ENCODE measurements at places on chromosomes 2 and 18. TPM values are rescaled to one million over a fixed set of nuclear protein-coding genes. Genes with fewer than 3 reads are reported as not detected.

- no peak for DNase-seq
Observed at GRCh38 chr2:222745836-222746559, 74.5 kb downstream of the MOGAT1 start.

Gene DYNAP
- not detected for total RNA-seq

Gene ANKRD12
- total RNA-seq, result 50.8 TPM

Gene CNGA3
- 0.40 TPM for total RNA-seq

Gene EPG5
- 36.0 TPM for total RNA-seq

Data from transverse colon (tissue), 4 donors.